ENCODE measurements at places on chromosomes 3 and 15.
A peak's percentile ranks its signal among the peaks of the same experiment; 100 is the strongest.

DNA sequence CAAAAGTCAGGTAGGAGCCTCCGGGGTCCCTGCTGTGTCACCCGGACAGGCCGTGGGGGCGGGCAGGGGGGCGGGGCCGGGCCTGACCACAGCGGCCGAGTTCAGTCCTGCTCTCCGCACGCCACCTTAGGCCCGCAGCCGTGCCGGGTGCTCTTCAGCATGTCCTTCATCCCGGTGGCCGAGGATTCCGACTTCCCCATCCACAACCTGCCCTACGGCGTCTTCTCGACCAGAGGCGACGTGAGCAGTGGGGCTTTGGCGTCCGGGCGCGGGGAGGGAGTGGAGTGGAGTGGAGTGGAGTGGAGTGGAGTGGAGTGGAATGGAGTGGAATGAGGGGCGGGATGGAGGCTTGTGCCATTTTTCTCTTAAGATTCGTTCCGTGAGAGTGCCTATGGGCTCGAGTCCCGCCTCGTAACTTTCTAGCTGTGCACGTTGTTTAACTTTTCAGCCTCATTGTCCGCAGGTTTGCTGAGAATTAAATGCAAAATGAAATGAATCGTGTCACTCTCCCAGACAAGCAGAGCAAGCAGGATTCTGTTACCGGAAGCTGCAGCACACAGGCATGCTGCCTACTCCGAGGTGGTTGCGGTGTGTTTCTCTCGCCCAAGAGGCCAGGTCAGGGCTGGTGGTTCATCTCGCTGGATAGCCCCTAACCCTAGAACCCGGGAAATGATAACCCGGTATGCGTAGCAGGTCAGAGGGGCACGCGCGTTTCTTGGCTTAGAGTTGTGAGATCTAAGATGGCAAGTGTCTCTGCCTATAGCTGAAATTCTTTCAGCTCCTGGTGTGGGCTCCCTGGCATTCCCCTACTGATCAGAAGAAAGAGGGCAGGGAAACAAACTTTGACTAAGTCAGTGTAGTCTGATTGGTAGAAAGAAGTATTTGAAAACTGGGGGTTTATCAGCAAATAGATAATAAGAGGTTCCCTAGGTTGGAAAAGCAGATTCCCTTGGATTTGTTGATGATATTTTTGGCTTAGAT is at the start of gene FAH:
Gene FAH, plus strand, starts transcription at position 104 of the 981 bp plus-strand sequence. Its CDS starts 56 bp downstream, at position 160.
- DNase-seq, result peak; percentile 49

DNA sequence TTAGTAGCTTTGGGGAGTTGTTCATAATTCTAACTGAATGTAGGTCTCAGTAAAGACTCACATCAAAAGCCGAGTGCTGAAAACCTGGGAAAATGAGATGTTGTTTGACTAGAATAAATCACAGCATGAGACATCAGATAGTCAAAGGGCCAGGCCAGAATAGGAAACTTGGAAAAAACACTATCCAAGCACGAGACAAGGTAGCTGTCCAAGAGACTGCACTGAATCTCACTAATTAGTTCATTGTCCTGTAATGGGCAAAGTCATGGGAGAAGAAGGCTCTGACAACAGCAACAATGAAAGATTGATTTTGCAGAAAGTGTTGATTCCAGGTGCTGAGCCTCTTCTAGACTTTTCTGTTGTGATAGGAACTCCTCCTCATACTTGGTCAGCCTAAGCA is 314.2 kb downstream of the ROBO1 start:
- DNase-seq, result no peak

DNA sequence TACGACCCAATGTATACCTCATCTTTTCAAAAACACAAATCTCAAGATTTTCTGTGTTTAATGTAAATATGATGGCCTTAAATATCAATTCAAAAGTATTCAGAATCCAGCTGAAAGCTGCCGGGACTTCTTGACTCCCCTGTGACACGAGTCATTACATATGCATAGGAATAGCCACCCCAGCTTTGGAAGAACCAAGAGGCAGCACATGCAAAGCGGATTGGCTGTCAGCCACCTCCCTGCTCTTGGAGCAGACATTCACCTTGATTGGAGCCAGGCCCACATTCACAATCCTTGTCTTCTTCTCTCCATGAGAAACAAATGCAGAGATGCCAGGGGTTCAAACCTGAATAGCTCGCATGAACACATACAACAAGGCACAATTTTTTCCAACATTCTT is 10.8 kb upstream of the CAV3 start:
- DNase-seq, result no peak

GRCh38 chr3:55608301-55608937 is 121.3 kb upstream of the WNT5A start:
- no peak for DNase-seq

GRCh38 chr15:81197255-81197630 is 564 bp downstream of the IL16 start:
- no peak for DNase-seq
